ENCODE measurements at places on chromosomes 11 and 22.

DNA sequence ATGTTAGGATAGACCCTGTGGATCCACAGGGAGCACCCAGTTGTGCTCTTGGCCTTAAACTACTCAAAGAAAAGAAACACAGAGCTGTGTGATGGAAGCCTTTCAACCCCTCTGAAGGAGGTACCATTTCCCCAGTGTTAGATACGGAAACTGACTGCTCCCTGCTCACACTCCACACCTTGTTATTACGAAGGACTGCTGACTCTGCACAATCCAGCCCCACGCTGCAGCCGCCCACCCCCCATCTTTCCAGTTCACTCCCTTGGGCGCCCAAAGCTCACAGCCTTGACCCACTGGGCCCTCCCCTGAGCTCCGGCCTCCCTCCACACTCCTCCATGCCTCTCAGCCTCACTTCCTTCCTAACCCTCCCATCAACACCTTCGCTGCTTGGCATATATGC is 75.5 kb downstream of the EFCAB6 start:
- DNase-seq = no peak

DNA sequence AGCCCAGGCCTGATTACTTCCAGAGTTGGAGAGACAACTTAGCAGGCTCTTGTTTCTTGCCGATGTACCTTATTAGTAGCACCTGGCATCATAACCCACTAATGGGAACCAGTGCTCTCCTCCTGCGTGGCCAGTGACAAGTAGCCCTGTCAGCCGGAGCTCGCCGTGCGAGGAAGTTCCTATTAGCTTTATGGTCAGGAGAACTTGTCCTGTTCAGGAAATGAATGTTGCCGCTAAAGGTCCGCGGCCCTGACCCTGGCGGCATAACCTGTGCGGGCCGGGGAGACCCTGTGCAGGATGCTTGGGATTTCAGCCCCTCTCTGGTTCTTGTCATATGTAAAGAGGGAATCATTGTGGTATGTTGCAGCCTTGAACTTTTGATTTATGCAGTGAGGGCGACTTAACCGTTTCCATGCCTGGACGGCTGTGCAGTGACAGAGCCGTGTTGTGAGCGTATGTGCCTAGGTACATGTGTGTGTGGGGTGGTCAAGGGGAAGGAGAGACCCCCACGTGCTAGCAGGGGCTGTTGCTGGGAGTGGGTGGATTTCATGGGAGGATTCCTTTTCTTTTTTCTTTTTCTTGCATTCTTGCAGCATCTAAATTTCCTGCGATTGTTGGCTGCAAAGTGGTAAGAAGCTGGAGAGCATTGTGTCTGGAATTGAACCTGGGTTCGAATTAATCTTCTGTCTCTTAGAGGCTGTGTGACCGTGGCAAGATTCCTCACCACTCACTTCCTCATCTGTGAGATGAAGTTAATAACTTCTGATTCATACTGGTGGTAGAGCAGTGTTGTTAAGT is 15.2 kb downstream of the ZBTB16 start:
- no peak for DNase-seq

DNA sequence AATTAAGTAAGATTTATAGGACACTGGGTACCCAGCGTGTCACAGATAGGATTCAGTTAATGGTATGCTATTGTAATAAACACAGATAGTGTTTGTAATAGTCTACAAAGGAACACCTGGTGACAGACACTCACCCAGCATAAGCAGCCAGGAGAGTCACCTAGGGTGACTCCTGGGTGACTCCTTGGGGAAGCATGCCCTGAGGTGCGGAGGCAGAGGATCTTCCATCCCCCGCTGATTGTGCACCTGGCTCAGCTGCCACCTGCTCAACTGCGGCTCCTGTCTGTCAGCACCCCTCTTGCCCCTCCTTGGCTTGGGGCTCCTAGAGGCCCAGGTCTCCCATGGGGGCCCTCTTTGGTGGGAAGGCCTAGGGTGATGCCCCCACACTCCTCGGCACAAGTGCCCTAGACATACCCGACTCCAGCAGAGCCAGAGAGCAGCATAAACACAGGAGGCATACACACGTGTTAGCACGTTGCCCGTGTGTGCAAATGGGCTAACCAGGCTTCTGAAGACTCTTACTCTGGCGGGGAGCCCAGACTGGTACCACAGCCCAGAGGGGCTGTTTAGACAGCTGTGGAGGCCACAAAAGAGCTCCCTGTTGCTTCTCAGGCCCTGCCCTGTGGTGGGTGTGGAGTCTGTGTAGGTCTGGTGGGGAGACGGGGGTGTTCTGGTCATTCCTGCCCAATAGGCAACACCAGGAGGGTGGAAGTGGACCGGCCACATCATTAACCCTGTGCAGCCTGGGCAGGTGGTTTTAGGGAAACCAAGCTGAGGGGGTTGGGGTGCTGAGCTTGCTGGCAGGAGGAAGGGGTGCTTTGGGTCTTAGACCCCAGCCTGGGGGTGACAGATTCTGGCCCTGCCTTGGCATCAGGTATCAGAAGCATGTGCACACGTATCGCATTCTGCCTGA is 3.0 kb downstream of the INPPL1 start:
- DNase-seq = no peak

- no peak for DNase-seq
These were observed 270.7 kb upstream of the SYN3 start for GRCh38 chr22:33328789-33329296.

DNA sequence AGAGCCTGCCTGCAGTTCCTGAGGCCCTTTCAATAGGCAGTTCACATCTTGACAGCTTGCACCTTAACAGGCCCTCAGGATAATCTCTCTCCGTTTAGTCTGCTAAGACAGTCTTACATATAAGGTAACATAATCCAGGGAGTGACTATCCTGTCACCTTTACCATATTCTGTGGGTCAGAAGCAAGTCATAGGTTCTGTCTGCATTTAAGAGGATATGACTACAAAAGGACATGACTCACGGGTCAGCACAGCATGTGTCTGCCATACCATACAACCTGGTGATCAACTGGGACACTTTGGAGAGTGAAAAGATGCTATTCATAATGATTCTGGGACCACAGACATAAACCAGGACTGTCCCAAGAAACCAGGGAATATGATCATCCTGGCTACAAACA is 611.1 kb downstream of the SOX6 start:
- no peak for DNase-seq

GRCh38 chr11:115194802-115195110 is 309.5 kb downstream of the CADM1 start:
- DNase-seq = no peak

Data from naive thymus-derived CD8-positive, alpha-beta T cell (primary cell).